Right ventricle myocardium inferior (tissue), 1 donor: ENCODE measurements at places on chromosomes 13 and 19. TPM values are rescaled to one million over a fixed set of nuclear protein-coding genes. Genes with fewer than 3 reads are reported as not detected.

DPF1 gene
- total RNA-seq = 0.11 TPM

CACNA1A gene
- 0.41 TPM for total RNA-seq

DNA sequence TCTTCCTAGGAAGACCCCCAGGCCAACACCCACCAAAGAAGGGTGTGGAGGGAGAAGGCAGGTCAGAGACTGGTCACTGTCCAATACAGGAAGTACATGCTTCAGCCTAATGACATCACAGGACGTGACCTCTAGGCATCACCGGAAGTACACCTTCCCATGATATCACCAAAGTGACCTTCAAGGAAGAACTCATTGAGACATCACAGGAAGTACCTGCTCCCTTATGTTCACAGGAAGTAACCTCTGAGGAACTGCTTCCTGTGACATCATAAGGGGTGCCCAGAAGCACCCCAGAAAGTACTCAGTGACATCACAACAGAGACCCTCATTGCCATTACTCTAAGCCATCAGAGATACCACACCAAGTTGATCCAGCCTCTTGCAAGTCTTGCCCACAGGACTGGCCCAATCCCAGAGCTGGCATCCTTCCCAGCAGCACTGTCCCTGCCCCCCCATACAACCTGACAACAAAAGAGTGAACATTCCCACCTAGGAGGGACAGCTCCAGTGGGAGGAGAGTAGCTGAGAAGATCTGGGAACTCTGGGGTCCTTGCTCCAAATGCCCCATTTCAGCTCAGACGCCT is 24.2 kb upstream of the NANOS2 start:
- no peak for DNase-seq

DNA sequence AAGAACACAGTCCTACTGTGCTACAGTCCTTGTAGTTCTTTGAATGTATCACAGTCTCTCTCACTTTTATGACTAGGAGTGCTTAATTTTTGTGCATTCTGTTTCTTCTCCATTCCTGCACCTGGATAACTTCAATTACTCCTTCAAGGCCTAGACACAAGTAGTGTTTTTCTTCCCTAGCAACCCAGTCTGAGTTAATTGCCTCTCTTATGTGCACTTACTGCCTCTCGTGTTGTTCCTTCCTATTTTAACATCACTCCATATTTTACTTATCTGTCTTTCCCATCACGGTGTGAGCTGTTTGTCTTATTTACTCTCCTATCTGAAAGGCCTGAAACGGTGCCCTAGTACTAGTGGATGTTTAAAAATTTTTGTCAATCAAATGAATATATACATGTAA is 101.5 kb downstream of the HS6ST3 start:
- DNase-seq = no peak

TIMM50 gene
- total RNA-seq = 75.9 TPM

ERFL gene
- not detected for total RNA-seq

GRCh38 chr13:25249001-25249543 is 38.2 kb downstream of the MTMR6 start:
- no peak for DNase-seq

GRCh38 chr19:13153569-13154240 is 3.5 kb downstream of the IER2 start:
- DNase-seq = peak; percentile 79

LIM2 gene
- not detected for total RNA-seq

- peak; percentile 67 for DNase-seq
These were observed 5.1 kb downstream of the REEP6 start for GRCh38 chr19:1495799-1496713.

ZNF329 gene
- total RNA-seq = 7.0 TPM

DNA sequence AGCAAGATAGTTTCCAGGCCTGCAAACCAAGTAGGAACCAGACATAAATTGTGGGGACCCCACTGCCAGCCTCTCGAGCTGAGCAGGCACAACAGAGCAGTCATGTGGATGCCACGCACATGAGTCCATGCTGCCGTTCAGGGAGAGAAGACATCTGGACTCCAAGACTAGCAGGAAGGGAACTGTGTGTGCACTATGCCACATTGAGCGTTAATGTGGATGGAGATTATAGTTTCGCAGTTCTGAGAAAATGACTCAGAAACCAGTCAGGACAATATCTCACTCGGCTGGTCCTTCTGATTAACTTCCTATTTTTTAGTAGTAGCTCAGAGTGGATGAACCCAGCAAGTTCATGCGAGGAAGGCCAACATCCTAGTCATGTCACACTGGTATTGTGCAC is 124.9 kb downstream of the CRYL1 start:
- DNase-seq = no peak

DNA sequence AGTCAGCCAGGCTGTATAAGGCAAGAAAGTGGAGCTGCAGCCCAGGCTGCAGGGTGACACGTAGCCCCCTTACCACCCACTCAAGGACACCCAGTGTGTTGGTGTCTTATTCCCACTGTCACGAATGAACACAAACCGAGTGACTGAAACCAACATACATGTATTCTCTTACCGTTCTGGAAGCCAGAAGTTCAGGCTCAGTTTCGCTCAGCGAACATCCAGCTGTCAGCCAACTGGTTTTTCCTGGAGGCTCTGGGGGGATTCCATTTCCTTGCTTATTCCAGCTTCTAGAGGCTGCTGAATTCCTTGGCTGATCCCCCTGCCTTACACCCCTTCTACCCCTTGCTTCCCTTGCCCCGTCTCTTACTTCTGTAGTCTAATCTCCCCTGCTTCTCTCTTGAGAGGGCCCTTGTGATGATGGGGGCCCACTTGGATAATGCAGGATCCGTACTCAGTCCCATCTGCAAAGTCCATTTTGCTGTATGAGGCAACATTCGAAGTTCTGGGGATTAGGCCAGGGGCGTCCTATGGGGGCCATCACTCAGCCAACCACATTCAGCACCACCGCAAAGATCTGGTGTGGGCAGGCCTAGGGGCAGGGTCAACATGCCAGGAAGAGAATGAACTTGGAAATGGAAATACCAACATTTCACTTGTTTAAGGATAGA is 47.3 kb upstream of the MTIF3 start:
- no peak for DNase-seq

DNA sequence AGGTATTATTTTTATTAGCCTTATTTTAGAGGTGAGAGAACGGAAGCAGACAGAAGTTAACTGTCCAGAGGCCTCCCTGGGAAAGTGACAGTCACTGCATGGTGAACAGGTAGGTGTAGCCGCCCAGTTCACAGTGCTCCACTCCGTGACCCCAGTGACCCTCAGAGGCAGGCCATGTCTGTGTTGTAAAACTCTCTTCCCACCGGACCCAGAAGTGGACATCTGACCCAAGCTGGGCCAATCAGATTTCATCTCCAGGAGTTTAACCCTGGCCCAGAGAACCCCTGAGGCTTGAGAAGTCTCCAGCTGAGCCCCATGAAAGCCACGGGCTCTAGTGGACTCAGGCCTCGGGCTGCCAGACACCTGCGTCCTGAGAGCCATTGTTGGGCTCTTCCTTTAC is 83.6 kb upstream of the FARP1 start:
- no peak for DNase-seq

GRCh38 chr19:15891434-15891833 is 6.4 kb downstream of the CYP4F2 start:
- DNase-seq = no peak

DNA sequence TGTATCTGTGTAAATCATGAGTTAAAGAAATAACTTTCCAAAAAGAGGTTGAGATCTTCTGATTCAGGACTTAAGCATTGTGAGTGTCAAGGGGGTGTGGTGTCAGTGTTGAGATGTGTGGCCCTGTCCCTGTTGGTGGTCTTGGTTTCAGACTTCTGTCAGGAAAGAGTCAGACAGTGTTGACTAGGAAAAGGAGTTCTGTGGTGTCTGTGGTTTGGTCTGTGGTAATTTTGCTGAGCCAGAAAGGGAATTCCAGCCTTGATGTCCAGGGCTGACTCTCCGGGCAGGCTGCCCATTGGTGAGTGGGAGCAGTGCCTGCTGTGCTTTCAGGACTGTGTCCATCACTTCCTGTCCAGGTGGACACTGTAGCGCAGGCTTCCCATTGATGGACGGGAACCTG is 39.8 kb upstream of the IGFL4 start:
- no peak for DNase-seq

DNA sequence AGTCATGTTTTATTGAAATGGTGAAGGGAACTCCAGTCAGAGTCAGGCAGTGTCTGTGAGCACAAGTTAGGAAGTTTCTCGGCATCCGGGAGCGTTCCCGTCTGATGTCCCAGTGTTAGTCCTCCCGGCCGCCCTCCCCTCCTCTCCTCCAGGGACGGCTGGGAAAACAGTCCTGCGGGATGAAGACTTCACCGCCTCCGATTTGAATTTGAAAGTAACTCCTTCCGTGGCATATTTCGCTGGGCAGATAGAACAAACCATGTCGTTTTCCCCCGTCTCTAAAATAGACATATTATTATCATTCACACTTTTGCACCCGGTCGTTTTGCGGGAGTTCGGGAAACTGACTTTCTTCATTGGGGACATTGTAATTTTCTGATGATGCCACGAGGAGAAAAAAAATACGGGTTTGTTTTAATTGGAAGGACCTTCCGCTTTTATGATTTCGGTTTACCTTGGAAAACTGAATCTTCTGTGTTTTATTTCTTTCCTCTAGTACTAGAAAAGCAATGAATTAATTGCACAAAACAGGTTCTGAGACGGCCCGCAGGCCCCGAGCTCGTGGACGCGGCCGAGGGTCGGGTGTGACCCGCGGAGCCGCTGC is 76.6 kb downstream of the ZIC5 start:
- no peak for DNase-seq

GRCh38 chr13:48773531-48774275 is 120.0 kb downstream of the CYSLTR2 start:
- no peak for DNase-seq

- no peak for DNase-seq
These were observed 47.6 kb downstream of the FOXO1 start for GRCh38 chr13:40618581-40619478.

NCAN gene
- not detected for total RNA-seq

IQCN gene
- total RNA-seq = 0.43 TPM

DNA sequence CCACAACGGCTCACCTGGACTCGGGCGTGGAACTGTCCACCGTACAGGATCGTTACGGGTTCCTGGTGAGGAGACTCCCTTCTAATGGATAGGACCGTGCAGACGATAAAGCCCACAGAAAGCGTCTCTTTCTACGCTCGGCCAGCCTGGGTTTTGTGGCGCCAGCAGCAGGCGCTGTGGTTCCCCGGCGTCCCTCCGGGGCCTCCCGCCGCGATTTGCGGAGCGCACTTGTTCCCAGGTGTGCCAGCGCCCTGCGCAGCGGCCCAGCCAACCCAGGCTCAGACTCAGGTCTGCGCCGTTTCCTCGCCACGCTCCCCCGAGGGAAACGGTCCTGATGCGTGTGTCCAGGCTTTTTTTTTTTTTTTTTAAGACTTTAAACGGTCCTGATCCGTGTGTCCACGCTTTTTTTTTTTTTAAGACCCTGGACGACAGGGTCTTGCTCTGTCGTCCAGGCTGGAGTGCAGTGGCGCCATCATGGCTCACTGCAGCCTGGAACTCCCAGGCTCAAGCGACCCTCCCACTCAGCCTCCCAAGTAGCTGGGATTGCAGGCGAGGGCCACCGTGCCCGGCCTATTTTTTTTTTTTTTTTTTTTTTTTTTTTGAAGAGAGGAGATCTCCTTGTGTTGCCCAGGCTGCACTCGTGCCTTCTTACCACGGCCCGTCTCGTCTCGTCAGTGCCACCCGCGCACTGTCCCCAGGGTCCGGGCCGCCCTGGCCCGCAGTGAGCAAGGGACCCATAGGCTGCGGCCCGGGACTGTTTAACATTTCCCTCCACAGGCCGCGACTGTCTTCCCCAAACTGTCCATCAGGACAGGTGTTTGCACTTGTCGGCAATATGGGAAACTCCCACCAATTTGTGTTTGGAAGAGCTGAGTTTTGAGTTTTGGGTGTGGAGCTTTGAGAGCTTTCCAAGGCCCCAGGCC is 23.8 kb downstream of the GJA3 start:
- no peak for DNase-seq

CRX gene
- not detected for total RNA-seq

WIZ gene
- total RNA-seq = 31.3 TPM

DNA sequence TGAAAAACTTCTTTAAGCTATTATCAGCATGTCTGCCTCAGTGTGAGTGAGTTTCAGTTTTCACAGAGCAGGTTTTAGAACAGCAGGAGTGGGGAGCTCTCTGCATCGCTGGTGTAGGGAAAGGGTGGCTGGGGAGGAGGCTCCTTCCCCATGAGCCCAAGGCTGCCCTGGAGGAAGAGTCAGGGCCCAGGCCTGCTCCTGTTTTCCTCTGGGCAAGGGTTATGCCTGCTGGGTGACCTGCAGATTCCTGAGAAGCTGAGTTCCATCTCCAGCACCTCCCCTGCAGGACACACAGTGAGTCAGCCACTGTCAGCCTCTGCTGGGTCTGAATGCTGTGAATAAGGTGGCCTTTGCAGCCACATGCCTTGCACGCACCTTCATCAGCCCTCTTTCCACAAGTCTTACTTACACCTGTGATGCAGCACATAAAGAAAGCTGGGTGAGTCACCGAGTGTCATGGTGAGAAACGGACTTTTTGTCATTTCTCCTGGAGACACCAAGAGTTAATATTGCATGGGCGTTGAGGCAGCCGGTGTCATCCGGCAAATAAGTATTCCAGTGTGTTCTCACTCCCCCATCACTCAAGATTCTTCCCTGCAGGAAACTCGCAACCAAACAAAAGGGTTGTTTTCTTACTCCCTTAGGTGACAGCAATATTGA is 186.4 kb upstream of the KL start:
- no peak for DNase-seq

DNA sequence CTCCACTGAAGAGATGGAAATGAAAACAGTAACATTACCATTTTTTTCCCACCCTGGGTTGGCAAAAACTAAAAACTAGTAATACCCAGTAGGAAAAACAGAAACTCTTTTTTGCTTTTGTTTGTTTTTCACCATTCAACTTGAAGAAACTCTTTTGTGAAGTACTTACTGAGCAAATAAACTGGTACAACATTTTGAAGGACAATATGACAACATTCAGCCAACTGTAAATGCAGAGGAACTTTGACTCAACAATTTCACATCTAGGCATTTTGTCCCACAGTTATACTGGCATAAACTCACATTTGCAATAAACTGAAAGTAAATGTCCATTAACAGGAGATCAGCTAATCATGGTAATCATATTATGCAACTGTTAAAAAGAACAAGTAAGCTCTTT is 152.5 kb downstream of the RNF17 start:
- no peak for DNase-seq

GRCh38 chr19:41601771-41602170 is 25.1 kb downstream of the CEACAM4 start:
- DNase-seq = no peak

DIRAS1 gene
- 200 TPM for total RNA-seq

DNA sequence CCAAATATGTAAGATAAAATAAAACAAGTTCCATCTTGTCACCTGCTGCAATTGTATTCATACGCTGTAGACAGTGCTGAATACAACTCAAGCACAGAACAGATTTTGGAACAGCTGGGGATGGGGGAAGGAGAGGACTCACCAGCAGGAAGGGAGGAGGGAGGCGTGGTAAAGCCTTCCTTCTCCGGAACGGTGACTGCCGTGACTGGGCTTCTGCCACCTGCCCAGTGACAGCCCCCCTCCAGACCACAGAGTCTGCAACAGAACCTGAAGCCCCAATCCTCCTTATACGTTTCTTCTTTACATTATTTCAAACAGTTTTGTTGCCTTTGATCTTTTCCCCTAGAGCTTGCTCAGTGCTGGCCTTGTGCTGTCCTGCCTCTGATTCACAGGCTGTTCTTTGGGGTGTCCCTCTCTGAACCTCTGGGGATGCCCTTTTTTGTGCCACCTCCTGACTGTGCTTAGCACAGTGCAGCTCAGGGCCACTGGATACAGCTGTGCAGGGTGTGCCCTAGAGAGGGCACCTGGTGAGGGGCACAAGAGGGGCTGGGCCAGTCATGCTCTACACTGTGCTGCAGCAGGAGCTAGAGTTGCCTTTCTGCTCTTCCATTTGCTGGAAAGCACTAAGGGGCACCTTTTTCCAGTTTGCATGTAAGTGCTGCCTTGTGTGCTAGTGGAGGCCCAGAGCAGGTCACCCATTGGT is 213.0 kb downstream of the ZIC5 start:
- DNase-seq = no peak

PCDH20 gene
- total RNA-seq = 2.2 TPM
